ENCODE measurements at places on chromosomes 13 and 19. TPM values are rescaled to one million over a fixed set of nuclear protein-coding genes. Genes with fewer than 3 reads are reported as not detected.

CABP5 gene
- total RNA-seq = not detected

ZNF562 gene
- 9.7 TPM for total RNA-seq

ISOC2 gene
- total RNA-seq = 186 TPM

PGLYRP2 gene
- not detected for total RNA-seq

FKRP gene
- total RNA-seq = 19.3 TPM

C19orf44 gene
- 8.9 TPM for total RNA-seq

HPN gene
- not detected for total RNA-seq

RAB8A gene
- 111 TPM for total RNA-seq

CLDN10 gene
- total RNA-seq = not detected

GPR183 gene
- not detected for total RNA-seq

CD79A gene
- total RNA-seq = 1.0 TPM

ZNF524 gene
- 19.8 TPM for total RNA-seq

TUBA3C gene
- total RNA-seq = not detected

SHD gene
- 0.37 TPM for total RNA-seq

CEACAM21 gene
- total RNA-seq = 0.12 TPM

TEAD2 gene
- 33.2 TPM for total RNA-seq

SPRYD7 gene
- 8.4 TPM for total RNA-seq

CXCL17 gene
- total RNA-seq = not detected

IGFLR1 gene
- 4.0 TPM for total RNA-seq

CYP2A7 gene
- total RNA-seq = not detected

IL4I1 gene
- 0.80 TPM for total RNA-seq

LILRA1 gene
- total RNA-seq = not detected

FCAR gene
- total RNA-seq = not detected

DHX34 gene
- total RNA-seq = 16.7 TPM

TNFRSF19 gene
- not detected for total RNA-seq

ASF1B gene
- 108 TPM for total RNA-seq

COX7A1 gene
- total RNA-seq = not detected

PSG3 gene
- total RNA-seq = 66.1 TPM

PEAK3 gene
- total RNA-seq = not detected

KIR2DL1 gene
- total RNA-seq = not detected

NDUFB7 gene
- 287 TPM for total RNA-seq

GNG8 gene
- total RNA-seq = not detected

KANK3 gene
- 0.81 TPM for total RNA-seq

TTYH1 gene
- total RNA-seq = 0.10 TPM

ZNF8 gene
- total RNA-seq = 5.2 TPM

OR7A5 gene
- not detected for total RNA-seq

ZNF350 gene
- 4.7 TPM for total RNA-seq

MPV17L2 gene
- total RNA-seq = 67.0 TPM

CKM gene
- 9.7 TPM for total RNA-seq

HSD17B14 gene
- 62.8 TPM for total RNA-seq

SPACA4 gene
- 0.55 TPM for total RNA-seq

FLT3 gene
- 0.12 TPM for total RNA-seq

NLRP7 gene
- not detected for total RNA-seq

NLRP11 gene
- 1.4 TPM for total RNA-seq

LACC1 gene
- total RNA-seq = not detected

ZNF284 gene
- total RNA-seq = not detected

C19orf67 gene
- total RNA-seq = not detected

PCDH17 gene
- not detected for total RNA-seq

THSD8 gene
- total RNA-seq = not detected

All from G401 (cell line).